AML-193 (cell line): ENCODE measurements at places on chromosomes 6 and 20.
A peak's percentile ranks its signal among the peaks of the same experiment; 100 is the strongest.

DNA sequence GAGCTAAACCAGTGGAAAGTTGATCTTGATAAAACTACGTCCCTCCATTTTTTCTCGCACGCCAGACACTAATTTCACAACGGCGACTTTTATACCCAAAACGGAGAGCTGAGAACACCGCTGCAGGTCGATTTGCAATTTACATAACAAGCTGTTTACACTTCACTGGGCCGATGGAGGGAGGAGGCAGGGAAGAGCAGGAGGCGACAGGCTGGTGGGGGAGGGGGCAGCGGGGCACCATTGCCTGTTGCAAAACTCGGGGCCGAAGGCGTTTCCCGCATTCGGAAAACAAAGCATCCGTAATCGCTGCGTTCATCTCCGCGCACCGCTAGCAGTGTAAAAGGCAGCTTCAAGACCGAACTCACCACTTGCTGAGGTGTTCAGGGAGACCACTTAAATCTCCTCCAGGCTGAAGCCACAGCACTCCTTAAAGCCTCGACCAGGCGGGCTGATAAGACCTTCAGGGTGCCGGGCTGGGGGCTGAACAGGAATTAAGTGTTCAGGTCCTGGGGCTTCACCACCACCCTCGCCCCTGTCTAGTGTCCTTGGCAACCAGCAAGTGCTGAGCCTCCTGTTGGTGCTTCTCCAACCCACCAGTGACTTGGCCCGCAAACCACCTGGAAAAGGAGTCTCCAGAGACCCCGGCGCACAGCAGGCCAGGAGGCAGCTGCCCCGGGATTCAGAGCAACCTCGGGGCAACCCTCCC, 2.0 kb upstream of the FOXC1 start:
- no peak for DNase-seq

DNA sequence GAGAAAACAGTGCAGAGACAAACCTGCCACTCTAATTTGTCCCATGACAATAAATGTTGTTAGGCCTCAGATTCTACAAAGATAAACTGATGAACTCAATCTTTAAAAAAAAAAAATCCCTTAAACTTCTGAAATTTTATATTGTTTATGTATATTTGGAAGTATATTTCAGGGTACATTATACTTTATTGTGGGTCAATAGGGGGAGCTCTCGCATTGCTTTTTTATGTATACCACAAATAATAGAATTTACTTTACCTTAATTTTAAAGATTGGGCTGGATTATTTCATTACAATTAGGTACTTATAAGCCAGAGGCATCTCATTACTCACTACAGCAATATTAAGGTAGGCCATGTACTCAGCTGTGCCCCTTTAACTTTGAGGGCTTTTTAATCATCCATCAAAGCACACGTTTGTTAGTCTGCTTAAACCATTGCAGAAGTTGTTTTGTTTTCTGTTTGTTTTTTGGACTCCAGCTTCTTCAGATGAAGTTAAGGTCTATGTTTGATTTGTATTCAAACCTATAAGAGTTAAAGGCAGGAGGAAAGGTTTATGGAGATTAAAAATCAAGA, 56.3 kb upstream of the EYA4 start:
- DNase-seq: peak; percentile 27

GRCh38 chr20:50360218-50360672, 149.9 kb upstream of the PTPN1 start:
- DNase-seq: no peak

- peak; percentile 68 for DNase-seq
These were observed 1.1 kb upstream of the OPN5 start for GRCh38 chr6:47780510-47781356.

GRCh38 chr6:111736005-111736608, 130.4 kb upstream of the TRAF3IP2 start:
- no peak for DNase-seq

DNA sequence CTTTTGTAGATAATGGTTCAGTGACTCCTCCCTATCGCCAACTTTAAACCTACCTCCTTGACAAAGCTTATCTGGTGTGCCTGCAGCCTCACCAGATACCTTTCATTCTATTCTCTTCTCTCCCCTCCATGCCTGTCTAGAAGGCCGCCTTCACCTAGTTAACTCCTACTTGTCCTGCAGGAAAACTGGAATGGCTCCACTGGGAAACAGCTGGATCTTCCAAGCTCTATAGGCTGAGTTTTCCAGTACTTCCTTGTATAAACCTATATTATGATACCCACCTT, 6.2 kb downstream of the PRKN start:
- no peak for DNase-seq

GRCh38 chr6:41439524-41440418, 104.4 kb downstream of the NCR2 start:
- DNase-seq: peak; percentile 65

DNA sequence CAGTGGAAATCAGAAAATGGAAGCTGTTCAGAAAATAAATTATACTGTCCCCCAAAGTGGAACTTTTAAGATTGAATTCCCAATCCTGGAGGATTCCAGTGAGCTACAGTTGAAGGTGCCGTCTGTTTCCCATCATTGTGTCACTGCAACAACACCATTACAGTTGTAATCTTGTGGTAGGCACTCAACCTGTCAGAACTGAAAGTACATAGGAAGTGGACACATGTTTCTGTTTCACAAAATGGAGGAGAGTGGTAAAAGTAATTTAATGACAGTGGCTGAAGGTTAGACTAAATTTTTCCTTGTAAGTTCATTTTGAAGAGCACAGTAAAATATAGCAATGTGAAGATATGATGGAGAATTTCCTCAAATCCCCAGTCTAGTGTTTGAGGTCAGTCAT, 70.0 kb downstream of the CD109 start:
- DNase-seq: no peak

GRCh38 chr20:2164966-2165365, 63.3 kb downstream of the STK35 start:
- DNase-seq: no peak

DNA sequence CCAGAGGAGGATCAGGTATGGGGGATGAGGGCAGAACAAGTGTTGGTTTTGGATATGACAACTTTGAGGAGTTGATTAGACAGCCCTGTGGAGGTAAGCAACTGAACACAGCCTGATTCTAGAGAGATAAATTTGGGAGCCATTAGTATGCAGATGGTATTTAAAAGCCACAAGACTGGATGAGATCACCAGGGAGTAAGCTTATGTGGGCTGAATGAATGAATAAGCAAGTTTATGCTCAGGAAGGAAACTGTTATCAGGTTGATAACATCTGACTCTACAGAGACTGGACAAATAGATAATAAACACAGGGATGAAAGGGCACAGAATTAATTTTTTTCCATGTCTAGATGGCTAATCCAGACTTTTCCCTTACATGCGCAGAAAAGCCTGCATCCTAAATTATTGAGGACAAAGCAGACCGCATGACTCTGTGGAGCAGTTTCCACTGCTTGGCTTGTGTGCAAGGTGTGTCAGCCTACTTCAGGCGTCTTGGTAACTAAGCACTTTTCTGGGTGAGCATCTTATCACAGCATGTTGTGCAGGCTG, 150.6 kb downstream of the GJA10 start:
- no peak for DNase-seq

DNA sequence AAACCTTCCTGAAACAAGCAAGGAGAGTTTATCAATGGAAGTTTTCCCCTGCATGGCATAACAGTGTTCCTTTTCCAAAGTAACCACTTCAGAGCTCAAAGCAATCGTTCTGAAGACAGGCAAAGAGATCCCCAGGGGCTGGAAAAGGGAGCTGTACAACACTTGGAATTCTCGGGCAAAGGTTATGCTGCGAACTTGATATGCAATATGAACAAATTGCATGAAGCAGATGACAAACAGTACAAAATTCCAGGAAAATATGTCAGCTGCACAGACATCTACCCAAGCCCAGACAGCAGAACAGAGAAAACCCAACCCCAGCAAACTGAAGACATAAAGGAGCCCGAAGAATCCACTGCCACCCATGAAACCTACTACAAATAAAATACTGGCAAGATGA, 18.4 kb downstream of the POPDC3 start:
- DNase-seq: no peak

GRCh38 chr6:149459761-149460160, 25.1 kb downstream of the ZC3H12D start:
- DNase-seq: no peak

- no peak for DNase-seq
These were observed 123.6 kb downstream of the SYCP2 start for GRCh38 chr20:59809630-59810448.

- DNase-seq: no peak
These were observed 168.3 kb upstream of the JAG1 start for GRCh38 chr20:10842116-10842515.

GRCh38 chr6:41646026-41646795, 7.9 kb downstream of the MDFI start:
- no peak for DNase-seq

DNA sequence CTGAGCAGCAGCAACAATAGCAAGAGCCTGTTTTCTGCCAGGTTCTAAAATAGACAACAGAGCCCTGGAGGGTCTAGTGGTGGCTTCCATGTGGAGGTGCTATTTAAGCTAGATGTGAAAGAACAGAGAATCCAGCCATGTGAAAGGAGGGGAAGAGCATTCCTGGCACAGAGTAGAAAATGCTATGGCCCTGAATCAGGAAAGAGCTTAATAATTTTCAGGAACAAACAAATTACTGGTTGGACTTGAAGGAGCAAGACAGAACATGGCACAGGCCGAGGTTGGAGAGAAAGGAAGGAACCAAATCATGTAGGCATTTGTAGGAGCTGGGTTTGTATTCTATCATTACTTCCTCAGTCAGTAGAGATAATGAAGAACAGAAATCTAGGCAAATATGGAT, 98.3 kb downstream of the AIG1 start:
- DNase-seq: no peak
